Cortex of kidney (tissue), 1 donor: ENCODE measurements at places on chromosomes 7 and 10.

GRCh38 chr10:106479636-106480035 lies 684.9 kb downstream of the SORCS1 start:
- no peak for DNase-seq

GRCh38 chr10:90274721-90275468 lies 573.5 kb downstream of the KIF20B start:
- no peak for DNase-seq

GRCh38 chr10:50740293-50740648 lies 535 bp downstream of the ASAH2B start:
- DNase-seq = no peak

GRCh38 chr7:29879609-29880008 lies 73.3 kb downstream of the WIPF3 start:
- no peak for DNase-seq

DNA sequence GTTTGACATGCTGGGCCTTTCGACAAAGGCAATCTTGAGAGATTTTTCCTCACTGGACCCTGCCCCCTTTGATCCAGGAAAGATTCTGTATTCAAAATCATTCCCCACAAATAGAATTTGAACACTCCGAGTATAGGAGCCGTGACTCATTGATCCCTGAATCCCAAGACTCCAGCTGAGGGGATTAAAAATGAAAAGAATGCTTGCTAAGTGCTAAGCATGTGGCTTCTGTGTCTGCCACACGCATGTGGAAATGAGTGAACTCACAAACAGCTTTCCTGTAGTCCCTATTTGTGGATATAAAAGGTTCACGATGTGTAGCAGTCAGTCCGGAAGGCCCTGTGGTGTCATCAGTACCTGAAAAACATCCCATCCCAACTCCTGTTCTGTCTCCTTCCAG lies 674.3 kb downstream of the SDK1 start:
- DNase-seq = no peak

- DNase-seq = no peak
These were observed 1.3 kb downstream of the TFR2 start for GRCh38 chr7:100639995-100640516.

DNA sequence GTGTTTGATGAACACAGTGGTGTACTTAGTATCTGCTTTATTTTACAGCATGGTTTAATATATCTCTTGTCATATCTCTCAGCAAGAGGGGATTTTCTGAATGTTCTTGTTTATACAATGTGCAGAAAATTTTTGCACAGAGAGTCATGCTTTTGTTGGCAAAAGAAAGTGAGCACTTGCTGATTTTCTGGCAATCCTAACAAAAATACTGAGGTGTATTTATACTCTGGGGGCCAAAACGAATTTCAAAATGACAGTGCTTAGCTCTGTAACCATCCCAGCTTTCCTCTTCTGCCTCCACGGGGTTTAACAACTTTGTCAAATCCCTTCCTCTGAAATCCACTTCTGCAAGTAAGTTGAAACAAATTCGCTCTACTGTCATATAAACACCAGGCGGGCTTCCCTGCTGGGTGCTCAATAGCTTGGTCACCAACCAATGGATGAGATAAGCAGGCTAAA lies 169.2 kb downstream of the NOC3L start:
- DNase-seq = no peak

DNA sequence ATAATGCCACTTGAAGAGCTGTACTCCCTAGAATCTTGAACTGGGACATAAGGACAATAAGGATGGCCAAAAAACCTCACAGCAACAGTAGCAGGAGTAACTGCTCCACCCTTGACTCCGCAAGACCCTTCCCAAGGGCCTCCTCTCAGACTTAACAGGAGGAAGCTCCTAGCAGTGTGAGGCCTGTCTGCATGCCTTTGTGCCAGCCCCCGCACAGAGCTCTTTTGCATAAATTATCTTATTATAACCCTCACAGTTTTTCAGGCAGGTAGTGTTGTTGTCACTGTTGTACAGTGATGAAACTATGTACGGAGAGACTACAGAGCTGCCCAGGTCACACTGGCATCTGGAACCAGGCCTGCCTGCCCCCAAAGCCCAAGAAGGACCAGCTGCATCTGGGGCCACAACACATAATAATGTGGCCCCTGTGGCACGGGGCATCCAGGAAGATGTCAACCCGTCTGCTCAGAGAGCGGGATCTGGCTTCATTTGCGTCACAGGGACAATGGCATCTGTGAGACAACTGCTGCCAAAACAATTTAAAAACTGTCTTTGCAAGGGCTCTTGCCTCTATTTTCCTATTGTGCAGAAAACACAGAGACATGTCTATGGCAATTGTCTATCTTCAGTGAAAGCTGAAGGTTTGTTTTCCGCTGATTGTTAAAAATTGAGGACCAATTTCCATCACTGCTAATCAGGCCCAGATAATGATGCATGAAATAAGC lies 249.3 kb upstream of the GRB10 start:
- no peak for DNase-seq

DNA sequence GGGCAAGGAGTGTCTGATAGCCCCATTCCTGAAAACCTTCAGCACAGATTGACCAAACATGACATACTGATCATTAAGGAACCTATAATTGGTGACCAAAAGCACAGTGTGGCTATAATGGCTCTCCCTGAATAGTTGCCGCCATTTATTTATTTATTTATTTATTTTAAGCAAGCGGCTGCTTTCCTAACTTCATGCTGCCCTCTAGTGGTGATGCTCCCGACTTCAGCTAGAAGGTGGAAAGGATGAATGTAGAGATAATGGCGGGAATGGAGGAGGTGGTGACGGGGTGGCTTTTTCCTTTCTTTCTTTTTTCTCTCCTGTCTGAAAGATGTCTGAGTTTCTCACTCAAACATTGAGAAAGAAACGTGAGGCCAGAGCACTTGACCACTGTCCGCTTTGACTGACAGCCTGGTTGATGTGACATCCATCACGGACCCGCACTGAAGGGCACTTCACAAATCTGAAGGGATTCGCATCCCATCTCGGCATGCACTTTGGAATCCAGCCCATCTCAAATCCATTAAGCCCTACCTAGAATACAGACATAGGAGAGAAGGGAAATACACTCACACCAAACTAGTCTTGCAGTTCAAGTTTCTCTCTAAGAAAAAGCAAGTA lies 1090.1 kb downstream of the KCNMA1 start:
- no peak for DNase-seq

DNA sequence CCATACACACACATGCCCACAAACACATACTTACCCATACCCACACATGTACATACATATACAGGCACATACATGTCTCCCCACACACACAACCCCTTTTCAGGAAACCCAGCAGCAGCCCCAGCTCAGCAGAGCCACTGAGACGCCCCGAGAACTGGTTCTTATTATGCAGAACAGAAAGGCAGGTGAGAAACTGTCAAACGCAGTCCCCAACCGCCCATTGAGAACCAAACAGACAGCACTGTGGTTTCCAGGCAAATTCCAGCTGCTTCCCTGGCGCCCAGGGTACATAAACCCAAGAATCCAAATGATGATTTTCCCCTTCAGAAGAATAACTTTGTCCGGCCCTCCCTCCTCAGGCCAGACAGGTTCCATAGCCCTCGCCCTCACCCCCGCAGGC lies 366.6 kb upstream of the ZMIZ1 start:
- no peak for DNase-seq

- DNase-seq = no peak
These were observed 23.0 kb upstream of the TRIL start for GRCh38 chr7:28981161-28981465.

DNA sequence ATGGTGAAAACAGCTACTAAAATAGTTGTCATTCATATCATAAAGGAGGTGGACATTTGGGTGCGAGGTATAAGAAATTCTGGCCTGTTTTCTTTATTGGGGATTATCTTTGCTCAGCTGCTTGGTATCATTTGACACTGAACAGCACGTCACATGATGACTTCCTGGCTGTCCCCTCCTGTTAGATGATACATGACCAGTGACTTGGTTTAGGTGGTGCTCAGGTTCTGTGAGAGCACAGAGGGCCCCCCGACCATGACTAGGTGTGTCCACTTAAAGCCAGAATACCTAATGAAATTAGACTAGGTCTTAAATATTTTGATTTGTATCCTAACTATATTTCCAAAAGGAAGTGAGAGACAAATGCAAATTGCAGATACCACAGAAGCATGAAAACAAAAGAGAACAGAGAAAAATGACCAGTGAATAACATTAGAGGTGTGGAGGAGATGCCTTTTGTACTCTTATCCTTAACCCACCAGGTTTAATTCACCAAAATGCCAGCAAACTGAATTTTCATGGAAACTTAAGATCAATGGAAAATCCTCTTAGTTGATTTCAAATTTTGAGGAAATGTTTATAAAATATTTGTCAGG lies 50.6 kb upstream of the GJD4 start:
- no peak for DNase-seq

DNA sequence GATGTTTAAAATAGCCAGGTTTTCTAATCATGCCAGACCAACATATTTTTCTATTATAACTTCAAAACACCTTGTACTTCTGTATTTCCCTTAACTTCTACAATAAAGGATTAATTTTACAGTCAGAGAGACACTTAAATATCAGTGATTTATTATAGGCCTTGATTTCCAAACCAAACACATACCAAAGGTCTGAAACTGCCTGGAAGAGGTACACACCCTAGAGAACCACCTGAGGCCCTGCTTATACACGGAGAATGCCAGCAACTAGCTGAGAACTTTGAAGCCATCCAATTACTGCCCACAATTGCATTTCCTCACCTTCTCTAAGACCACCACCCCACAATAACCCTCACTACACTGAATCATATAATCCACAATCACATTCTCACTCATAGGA lies 4.9 kb downstream of the CCDC6 start:
- no peak for DNase-seq

GRCh38 chr10:88067737-88068136 lies 204.3 kb downstream of the PTEN start:
- no peak for DNase-seq
